ENCODE measurements at places on chromosomes 16 and 17.
A peak's percentile ranks its signal among the peaks of the same experiment; 100 is the strongest.

DNA sequence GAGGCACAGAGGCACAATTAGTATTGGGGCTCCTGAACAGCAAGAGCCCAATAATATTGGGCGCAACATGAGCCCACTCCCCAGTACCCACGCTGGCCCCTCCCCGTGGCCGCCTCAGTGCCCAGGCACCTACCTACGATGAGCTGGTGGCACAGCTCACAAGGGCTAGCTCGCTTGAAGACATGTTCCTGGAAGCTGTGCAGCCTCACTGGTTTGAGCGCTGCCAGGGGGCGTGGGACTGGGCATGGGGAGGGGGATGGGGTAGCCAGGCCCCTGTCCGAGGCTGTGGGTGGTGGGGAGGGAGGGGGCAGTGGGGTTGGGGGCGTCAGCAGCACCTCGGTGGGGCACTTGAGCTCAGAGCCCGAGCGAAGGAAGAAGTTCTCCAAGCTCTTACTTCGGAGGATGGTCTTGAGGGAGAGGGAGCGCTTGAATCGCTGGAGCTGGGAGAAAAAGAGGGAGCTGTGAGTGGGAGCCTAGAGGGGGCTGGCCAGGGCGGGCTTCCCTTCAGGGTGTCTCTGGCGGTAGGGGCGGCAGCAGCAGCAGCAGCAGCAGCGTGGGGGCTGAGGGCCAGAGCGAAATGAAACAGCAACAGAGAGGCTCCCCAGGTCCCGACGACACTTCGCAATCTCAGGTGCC lies 7.9 kb downstream of the STAC2 start:
- DNase-seq: no peak

DNA sequence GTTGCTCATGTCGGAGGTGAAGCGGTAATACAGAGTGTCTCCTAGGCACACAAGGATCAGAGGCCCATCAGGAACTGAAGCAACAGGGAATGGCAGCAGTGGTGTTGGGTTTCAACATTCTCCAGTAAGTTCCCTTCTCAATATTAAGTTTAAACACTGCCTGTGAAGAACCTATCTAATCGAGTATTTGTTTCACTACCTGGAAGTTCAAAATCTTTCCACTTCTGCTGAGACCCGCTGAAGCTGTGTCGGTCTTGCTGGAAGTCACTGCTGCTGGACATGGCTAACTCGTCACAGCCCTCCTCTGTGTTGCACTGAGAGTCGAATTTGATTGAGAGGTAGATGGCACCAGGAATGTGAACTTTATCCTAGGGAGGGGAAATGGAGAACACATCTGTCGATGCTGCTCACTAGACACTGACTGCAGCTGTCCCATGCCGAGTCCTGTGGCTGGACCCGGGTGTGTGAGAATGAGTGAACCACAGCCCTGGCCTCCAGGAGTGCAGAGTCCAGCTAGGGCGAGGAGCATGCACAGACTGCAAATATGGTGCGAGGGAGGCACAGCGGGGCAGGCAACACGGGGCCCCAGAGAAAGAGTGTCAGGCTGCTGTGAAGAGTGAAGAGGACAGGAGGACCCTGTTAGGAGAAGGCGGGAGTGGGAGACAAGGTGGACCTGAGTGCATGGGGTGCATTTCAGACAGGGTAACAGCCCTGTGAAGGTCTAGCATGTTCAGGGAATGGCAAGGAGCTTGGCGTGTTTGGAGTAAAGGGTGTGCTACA lies 50.1 kb upstream of the ATP2A3 start:
- DNase-seq: no peak

- no peak for DNase-seq
These were observed 67.0 kb upstream of the ENDOV start for GRCh38 chr17:80347948-80348351.

- no peak for DNase-seq
These were observed 1.5 kb downstream of the SNX29 start for GRCh38 chr16:11978080-11978479.

DNA sequence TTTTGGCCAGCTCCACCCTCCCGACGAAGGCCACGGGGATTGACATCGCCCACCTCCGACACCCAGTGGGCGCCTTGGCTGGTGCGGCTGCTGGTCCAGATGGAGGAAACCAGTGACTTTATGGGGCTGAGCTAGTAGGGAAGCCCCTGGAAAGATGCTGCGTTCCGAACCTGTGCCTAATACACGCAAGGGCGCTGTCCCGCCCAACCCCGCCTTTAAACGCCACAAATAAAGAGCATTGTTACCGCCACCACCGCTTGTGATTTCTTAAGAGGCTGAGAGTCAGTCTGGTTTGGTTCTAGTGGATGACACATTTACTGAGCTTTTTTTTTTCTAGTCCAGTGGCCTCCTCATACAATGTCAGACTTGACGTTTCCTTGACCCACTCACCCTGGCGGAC lies 107.9 kb downstream of the AATF start:
- no peak for DNase-seq

- DNase-seq: no peak
These were observed 49.1 kb downstream of the KATNIP start for GRCh38 chr16:27598931-27599565.

DNA sequence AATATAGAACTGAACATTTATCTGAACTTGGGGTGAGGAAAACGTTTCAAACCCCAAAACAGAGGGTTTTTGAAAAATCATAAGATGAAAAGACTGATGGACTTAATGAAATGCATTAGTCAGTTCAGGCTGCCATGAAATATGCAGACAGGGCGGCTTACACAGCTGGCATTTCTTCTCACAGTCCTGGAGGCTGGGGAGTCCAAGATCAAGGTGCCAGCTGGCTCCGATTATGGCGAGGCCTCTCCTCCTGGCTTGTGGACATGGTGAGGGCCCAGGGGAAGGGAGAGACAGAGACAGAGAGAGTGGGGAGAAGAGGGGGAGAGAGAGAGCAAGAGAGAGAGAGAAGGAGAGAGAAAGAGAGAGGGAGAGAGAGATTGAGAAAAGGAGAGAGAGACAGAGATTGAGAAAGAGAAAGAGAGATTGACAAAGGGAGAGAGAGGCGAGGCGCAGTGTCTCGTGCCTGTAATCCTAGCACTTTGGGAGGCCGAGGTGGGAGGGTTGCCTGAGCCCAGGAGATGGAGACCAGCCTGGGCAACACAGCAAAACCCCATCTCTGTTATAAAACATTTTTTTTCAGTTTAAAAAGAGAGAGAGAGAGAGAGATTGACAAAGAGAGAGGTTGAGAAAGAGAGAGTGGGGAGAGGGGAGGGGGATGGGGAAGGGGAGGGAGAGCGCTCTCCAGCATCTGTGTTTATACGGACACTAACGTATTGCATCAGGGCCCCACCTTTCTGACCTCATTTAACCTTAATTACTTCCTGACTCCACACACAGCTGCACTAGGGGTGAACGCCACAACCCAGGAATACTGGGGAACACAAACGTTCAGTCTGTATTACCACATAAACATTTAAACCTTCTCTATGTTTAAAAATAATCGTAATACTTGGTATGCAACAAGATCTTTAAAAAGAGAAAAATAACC lies 24.6 kb upstream of the RPH3AL start:
- no peak for DNase-seq

DNA sequence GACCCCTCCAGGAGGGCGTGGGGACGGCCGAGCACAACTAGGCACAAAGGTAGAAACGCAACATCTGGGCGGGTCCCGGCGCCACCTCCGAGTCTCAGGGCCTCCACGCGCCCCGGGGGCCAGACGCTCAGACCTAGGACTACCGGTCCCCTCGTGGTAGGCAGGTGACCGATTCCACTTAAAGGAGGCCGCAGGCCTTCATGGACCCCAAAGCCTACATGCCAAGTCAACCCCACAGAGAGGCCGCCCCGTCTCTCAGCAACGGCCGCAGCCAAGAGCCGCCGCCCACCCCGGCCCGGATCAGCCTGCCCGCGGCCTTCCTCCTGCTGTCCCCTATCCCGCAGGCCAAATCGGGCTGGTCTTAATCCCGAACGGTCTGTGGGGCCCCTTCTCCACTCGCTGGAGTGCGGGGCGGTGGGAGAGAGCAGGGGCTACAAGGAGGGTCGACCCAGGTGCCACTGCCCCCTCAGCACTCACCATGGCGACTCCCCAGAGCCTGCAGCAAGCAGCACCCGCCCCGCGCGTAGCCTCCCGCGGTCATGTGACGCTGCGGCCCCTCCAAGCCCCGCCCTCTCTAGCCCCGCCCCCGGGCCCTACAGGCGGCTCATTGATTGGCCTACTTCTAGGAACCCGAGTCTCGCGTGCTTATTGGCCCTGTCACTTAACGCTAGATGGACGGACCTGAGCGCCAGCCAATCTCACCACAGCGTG lies at the start of gene VPS35:
Gene VPS35 (minus strand): TSS at position 525 of the 711 bp plus-strand sequence. CDS start 45 bp downstream, at position 480.
- DNase-seq: peak; percentile 100

DNA sequence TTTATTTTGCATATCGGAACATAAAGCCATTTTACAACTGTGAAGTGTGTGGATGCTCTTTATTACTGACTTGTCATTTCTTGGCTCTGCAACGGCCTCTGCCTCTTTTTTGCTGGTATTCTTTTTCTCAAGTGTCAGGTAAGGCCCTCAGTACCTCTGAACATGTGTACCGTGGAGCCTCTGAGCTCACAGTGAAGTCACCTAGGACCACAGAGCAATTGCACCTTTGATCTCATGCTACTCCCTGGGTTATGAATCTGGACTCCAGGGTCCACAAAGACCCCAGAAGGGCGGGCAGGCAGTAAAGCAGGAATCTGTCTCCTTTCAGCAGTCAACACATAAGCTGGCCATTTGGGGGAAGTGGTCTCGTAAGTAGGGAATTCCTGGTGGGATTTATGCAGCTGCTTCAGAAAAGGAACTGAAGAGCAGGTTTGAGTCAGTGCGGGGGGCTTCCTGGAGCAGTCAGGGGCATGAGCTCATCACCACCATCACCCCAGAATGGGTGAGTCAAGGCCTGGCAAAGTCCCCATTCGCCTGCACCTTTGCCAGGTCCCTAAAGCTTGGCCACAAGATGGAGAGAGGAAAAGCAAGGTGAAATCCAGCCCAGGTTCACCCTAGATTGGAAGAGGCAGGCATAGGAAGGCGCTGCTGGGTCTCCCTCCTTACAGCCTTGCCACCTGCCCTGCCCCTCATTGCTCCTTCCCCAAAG lies 33.0 kb downstream of the TBX4 start:
- no peak for DNase-seq

GRCh38 chr17:4858882-4859260 lies 25.7 kb downstream of the MINK1 start:
- no peak for DNase-seq
